Activated naive CD4-positive, alpha-beta T cell treated with anti-CD3 and anti-CD28 coated beads, Interleukin-2, amount 10 ng/mL, durations not matched to agents 7 days and 5 days (primary cell): ENCODE measurements at places on chromosomes 11 and 22.

GRCh38 chr11:86931548-86932258 is 23.5 kb downstream of the FZD4 start:
- H3K27me3 ChIP-seq, result no peaks in the 10 kb centered on the region
- peaks cover 3% of the 10 kb centered on the region for H3K4me1 ChIP-seq
- DNase-seq, result no peak
- H3K27ac ChIP-seq, result no peak overlapping the region

GRCh38 chr11:45180179-45180847 is 33.9 kb downstream of the PRDM11 start:
- DNase-seq, result no peak
- no peaks in the 10 kb centered on the region for H3K36me3 ChIP-seq
- peaks cover 42% of the 10 kb centered on the region for H3K27me3 ChIP-seq
- H3K4me3 ChIP-seq, result peak overlapping the region; percentile 31
- H3K27ac ChIP-seq, result no peak overlapping the region

DNA sequence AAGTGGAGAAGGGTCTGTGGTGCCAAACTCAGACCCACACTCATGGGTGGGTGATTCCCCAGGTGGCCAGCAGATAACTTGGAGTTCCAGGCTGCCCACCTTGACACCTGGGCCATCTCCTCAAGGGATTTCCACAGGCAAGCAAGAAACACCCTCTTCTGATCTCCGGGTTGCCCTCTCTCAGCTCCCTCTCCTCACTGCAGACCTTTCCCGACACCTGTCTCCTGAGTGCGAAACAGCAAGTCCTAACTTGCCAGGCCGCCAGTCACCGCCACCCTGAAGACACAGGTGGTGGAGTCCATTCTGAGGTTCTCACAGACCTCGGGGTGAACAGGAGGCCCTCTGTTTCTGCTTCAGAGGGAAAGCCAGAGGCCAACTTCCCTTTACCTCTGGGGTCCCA is 16.6 kb downstream of the GALNT18 start:
- no peak overlapping the region for H3K4me3 ChIP-seq
- H3K27ac ChIP-seq, result no peak overlapping the region
- no peaks in the 10 kb centered on the region for H3K4me1 ChIP-seq
- no peak for DNase-seq

DNA sequence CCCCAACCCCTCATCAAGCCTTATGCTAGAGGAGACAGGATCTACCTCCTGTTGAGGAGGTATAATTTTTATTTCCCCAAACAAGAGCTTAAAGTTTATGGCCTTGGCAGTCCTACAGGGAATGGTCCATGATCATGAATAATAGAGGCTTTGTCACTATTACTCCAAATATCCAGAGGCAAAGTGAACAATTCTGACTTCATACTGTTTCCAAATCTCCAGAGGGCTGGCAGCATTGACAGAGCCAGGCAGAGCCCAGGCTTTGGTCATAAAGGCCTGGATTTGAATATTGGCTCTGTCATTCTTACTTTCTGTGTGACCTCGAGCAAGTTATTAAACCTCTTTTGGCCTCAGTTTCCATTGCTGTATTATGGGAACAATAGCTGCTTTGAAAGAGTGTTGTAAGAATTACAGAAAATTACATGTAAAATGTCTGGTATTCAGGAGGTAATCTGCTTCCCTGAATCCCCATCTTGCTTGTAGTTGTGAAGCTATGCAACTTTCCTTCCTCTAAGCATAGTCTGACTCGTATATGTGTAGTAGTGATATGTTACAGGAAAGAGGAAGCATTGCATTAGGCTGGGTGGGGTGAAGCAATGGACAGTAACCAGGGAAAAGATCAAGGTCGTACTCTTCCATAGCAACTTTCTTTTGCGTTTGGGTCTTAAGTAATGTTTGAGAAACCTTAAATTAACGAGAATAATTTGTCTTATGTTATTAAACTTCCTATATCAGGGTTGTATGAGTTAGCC is 88.8 kb downstream of the CD44 start:
- no peak for DNase-seq
- H3K4me3 ChIP-seq, result no peak overlapping the region
- H3K36me3 ChIP-seq, result peaks cover 96% of the 10 kb centered on the region
- H3K4me1 ChIP-seq, result peaks cover 10% of the 10 kb centered on the region
- H3K27ac ChIP-seq, result peak overlapping the region; percentile 19

DNA sequence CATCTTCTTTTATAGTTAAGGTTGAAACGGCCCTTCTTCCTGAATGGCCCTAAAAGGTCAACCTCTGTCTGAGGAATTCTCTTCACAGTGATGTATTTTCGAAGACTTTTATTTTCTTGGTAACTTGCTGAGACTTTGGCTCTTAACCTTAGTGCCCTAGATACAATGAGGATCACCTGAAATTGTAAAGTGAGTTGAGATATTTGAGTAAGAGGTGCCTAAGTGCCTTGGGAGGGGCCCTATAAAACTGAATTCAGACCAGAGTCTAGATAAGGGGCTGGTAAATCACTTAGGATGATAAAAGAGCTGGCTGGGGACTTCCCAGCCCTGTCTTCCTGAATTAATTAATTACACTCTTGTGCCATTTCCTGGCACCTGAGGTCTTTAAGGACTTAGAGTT is 505.6 kb upstream of the KIRREL3 start:
- no peak for DNase-seq
- no peaks in the 10 kb centered on the region for H3K4me1 ChIP-seq
- no peaks in the 10 kb centered on the region for H3K27me3 ChIP-seq
- no peak overlapping the region for H3K4me3 ChIP-seq
- no peak overlapping the region for H3K27ac ChIP-seq

- peaks cover 52% of the 10 kb centered on the region for H3K36me3 ChIP-seq
- H3K27ac ChIP-seq, result peak overlapping the region; percentile 42
- DNase-seq, result no peak
- H3K27me3 ChIP-seq, result no peaks in the 10 kb centered on the region
- peaks cover 52% of the 10 kb centered on the region for H3K4me1 ChIP-seq
Observed at GRCh38 chr11:96199563-96200025, 143.4 kb downstream of the MAML2 start.

DNA sequence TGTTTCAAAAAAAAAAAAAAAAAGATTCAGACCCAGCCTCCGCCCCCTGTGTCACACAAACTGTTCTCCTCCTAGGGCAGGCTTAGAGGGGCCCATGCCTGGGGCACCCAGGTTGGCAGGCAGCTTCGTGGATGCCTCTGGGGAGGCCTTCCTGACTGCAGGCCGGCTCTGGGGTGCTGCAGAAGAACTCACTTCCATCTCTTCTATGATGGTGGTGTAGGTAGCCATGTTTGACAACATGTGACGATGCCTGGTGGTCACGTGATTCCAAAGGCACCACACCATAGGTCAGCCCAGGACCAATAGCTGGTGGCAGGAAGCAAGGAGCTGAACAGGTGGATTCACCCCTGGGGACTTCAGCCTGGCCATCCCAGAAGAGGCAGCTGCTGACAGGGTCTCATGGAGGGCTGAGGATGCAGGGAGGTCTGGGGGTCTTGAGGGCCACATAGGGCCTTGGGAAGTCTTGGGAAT is 24.1 kb upstream of the CELSR1 start:
- no peak overlapping the region for H3K4me3 ChIP-seq
- H3K36me3 ChIP-seq, result no peaks in the 10 kb centered on the region
- no peak overlapping the region for H3K27ac ChIP-seq

GRCh38 chr11:125494974-125495725 is 915 bp downstream of the FEZ1 start:
- peak; percentile 24 for DNase-seq
- H3K36me3 ChIP-seq, result no peaks in the 10 kb centered on the region
- H3K4me1 ChIP-seq, result peaks cover 24% of the 10 kb centered on the region
- no peak overlapping the region for H3K27ac ChIP-seq
- H3K4me3 ChIP-seq, result peak overlapping the region; percentile 70

- peaks cover 3% of the 10 kb centered on the region for H3K4me1 ChIP-seq
- no peak for DNase-seq
- peaks cover 5% of the 10 kb centered on the region for H3K36me3 ChIP-seq
- no peak overlapping the region for H3K4me3 ChIP-seq
- no peak overlapping the region for H3K27ac ChIP-seq
Observed at GRCh38 chr11:71991494-71991893, 7.2 kb upstream of the IL18BP start.

- peaks cover 10% of the 10 kb centered on the region for H3K4me1 ChIP-seq
- H3K36me3 ChIP-seq, result no peaks in the 10 kb centered on the region
- no peak for DNase-seq
- H3K4me3 ChIP-seq, result no peak overlapping the region
Observed at GRCh38 chr22:44068422-44069191, 44.5 kb downstream of the PARVB start.

DNA sequence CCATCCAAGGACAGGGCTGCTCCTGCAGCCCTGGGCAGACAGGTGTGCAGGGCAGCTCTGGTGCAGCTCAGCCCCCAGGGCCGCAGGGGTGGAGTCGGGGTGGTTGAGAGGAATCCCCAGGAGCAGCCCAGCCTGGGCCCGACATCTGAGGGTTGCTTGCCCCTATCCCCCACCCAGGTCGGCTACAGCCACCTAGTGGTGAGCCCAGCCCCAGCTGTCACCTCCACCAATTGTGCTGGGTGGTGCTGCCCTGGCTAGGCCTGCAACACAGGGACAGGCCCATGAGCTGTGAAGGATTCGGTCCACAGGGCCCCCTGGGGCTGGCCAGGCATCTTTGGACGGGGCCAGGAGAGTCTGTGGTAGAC is 29.6 kb downstream of the RTN4R start:
- no peaks in the 10 kb centered on the region for H3K27me3 ChIP-seq
- no peak overlapping the region for H3K4me3 ChIP-seq
- peak; percentile 79 for DNase-seq
- H3K4me1 ChIP-seq, result peaks cover 34% of the 10 kb centered on the region
- H3K27ac ChIP-seq, result peak overlapping the region; percentile 91
- H3K36me3 ChIP-seq, result no peaks in the 10 kb centered on the region

DNA sequence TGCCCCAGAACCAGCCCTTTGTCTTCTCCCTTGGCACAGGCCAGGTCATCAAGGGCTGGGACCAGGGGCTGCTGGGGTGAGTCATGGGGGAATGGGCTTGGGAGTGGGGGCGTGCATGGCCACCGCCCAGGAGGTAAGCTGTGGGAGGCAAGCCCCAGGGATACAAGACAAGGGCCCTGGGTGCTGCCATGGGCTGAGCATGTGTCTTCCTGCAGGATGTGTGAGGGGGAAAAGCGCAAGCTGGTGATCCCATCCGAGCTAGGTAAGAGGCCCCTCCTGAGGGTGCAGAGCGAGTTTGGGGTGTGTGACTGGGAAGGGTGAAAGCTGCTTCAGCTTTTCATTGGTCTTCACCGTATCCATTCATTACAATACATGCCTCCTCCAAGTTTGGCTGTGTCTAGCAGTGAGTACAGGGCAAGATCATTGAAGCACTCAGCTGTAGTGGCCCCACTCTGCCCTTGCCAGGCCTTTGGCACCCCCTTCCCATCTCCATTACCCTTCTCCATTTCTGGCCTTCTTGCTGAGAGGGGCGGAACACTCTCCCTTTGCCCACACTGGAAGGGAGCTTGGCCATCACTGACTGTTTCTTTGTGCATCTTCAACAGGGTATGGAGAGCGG is 2.5 kb downstream of the FKBP2 start:
- H3K4me1 ChIP-seq, result peaks cover 64% of the 10 kb centered on the region
- peak overlapping the region; percentile 42 for H3K4me3 ChIP-seq
- H3K36me3 ChIP-seq, result peaks cover 21% of the 10 kb centered on the region
- H3K27me3 ChIP-seq, result no peaks in the 10 kb centered on the region
- no peak for DNase-seq

GRCh38 chr11:127308291-127308690 is 307.7 kb upstream of the KIRREL3 start:
- H3K27me3 ChIP-seq, result no peaks in the 10 kb centered on the region
- H3K4me3 ChIP-seq, result no peak overlapping the region
- H3K36me3 ChIP-seq, result no peaks in the 10 kb centered on the region
- DNase-seq, result no peak

DNA sequence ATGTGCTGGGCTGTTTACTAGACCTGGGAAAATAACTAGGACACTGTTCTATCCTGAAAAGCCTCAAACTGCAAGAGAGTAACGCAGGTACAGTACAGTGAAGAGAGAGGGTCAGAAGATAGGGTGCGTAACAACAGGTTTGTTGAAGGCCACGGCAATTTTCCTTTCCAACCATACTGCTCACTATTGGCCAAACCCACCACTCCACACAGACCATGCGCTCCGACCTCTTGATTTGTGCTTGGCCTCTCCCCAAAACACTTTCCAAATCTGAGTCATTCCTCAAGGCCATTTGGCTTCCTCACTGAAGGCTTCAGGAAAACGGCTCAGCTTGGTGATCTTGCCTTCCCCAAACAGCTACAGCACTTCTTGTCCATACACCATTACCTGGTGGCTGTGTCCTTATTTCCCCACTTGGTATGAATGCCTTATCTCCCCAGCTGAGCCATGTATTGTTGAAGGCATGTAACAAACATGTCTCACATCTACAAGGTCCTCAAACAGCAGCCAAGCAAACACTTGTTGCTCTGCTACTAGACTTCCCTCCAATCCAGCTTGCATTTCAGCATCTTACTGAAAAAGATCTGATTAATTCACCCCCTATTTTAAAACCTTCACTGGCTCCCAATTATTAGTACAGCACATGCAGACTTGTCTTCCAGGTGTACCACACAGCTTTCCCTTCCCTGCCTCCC is 40.9 kb downstream of the TCF20 start:
- H3K36me3 ChIP-seq, result no peaks in the 10 kb centered on the region
- no peaks in the 10 kb centered on the region for H3K27me3 ChIP-seq
- peaks cover 7% of the 10 kb centered on the region for H3K4me1 ChIP-seq

- H3K4me1 ChIP-seq, result peaks cover 5% of the 10 kb centered on the region
- no peak overlapping the region for H3K27ac ChIP-seq
- no peaks in the 10 kb centered on the region for H3K27me3 ChIP-seq
- no peak overlapping the region for H3K4me3 ChIP-seq
- peaks cover 35% of the 10 kb centered on the region for H3K36me3 ChIP-seq
Observed at GRCh38 chr11:1000357-1001278, 35.9 kb downstream of the MUC6 start.

- H3K36me3 ChIP-seq, result peaks cover 62% of the 10 kb centered on the region
- peaks cover 67% of the 10 kb centered on the region for H3K4me1 ChIP-seq
- H3K27ac ChIP-seq, result peak overlapping the region; percentile 99
- peaks cover 4% of the 10 kb centered on the region for H3K27me3 ChIP-seq
Observed at GRCh38 chr11:93740730-93741093, 583 bp downstream of the TAF1D start.

- no peak overlapping the region for H3K27ac ChIP-seq
- no peaks in the 10 kb centered on the region for H3K27me3 ChIP-seq
- DNase-seq, result no peak
Observed at GRCh38 chr11:47244448-47245350, 3.9 kb downstream of the ACP2 start.

DNA sequence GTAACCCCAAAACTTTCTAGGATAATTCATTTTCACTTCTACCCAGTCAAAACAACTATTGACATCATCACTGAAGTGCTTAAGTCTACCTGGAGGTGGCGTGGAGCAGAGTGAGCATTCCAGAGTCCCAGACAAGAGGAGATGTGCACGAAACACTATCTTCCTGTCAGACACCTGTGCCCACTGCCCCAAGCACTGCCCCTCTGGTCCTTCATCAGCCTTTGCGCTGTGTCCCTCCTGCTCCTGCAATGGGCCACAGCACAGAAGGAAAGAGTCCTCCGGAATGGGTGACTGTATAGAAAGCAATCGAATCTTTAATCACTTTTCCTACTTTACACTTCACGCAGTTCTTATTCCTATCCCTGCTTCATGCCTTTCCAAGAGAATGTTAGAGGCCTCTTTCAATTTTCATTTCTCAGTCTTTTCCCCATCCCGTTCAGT is 512 bp upstream of the GRIA4 start:
- H3K36me3 ChIP-seq, result no peaks in the 10 kb centered on the region
- H3K27ac ChIP-seq, result no peak overlapping the region
- H3K27me3 ChIP-seq, result peaks cover 33% of the 10 kb centered on the region
- H3K4me1 ChIP-seq, result peaks cover 3% of the 10 kb centered on the region

GRCh38 chr11:22203281-22203680 is 10.4 kb downstream of the ANO5 start:
- H3K4me1 ChIP-seq, result no peaks in the 10 kb centered on the region
- H3K27ac ChIP-seq, result no peak overlapping the region
- H3K36me3 ChIP-seq, result no peaks in the 10 kb centered on the region
- DNase-seq, result no peak
- no peaks in the 10 kb centered on the region for H3K27me3 ChIP-seq
